ENCODE measurements at places on chromosomes 3 and 15.

GRCh38 chr3:44359146-44359751, 20.7 kb downstream of the TCAIM start:
- DNase-seq, result no peak

GRCh38 chr3:54691289-54691771, 236.5 kb downstream of the LRTM1 start:
- DNase-seq, result no peak

GRCh38 chr15:87362531-87362930, 894.0 kb downstream of the NTRK3 start:
- DNase-seq, result no peak

- no peak for DNase-seq
These were observed 124.2 kb downstream of the IMPG2 start for GRCh38 chr3:101195951-101196713.

GRCh38 chr3:149726716-149727407, 25.4 kb downstream of the COMMD2 start:
- DNase-seq, result no peak

GRCh38 chr15:65758242-65758641, 33.9 kb downstream of the DENND4A start:
- DNase-seq, result no peak

- no peak for DNase-seq
These were observed 96.9 kb downstream of the LINGO1 start for GRCh38 chr15:77535845-77536244.

- DNase-seq, result no peak
These were observed 29.4 kb upstream of the EIF4A2 start for GRCh38 chr3:186754006-186754405.

DNA sequence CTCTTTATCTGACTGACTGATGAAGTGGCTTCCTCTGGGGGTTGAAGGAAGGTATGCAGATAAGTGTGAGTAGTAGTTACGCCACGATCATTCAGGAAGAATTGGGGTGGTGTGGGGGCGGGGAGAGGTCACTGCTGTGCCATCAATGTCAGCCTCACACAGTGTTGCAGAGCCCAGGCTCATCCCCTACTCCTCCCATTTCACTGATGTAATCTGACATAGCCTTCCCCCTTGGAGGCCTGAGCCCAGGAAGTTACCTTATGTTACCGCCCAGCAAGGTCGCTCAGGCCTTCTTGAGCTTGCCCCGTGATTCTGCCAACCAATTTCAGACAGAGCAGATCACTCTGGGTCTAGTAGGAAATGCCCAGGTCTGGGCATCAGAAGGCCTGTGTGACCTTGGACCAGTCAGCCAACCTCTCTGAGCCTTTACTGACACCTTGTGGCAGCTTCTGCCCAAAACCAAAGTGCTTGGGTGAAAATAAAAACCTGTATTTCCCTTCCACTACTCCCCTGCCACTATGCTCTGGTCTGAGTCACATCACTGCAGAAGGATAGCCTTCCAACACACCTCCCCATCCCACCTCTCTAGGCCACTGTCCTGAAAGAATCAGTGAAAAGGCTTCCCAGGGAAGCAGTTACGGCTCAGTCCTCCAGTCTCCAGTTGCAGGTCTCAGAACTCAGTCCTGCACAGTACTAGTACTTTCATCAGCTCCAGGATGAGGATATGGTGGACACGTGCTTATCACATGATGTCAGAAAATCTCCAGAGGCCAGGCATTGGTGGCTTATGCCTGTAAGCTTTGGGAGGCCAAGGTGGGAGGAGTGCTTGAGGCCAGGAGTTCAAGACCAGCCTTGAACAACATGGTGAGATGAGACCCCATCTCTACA, 28.1 kb upstream of the INSYN1 start:
- DNase-seq, result no peak

DNA sequence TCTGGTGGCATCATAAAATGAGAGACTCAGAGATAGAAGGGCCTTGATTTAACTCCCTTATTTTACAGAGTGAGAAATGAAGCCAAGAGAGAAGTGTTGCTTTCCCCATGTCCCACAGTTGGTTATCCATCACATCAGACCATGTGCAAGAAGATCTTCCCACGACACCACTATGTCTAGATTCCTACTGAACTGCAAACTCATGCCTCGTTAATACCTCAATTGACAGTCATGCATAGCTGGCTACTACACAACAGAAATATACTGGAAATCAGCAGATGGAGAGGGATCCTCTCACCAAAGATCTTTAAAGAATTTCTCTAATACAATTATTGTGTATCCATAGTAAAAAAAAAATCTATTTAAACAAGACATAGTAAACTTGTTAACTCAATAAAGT, 33.3 kb downstream of the PEAK1 start:
- DNase-seq, result no peak

DNA sequence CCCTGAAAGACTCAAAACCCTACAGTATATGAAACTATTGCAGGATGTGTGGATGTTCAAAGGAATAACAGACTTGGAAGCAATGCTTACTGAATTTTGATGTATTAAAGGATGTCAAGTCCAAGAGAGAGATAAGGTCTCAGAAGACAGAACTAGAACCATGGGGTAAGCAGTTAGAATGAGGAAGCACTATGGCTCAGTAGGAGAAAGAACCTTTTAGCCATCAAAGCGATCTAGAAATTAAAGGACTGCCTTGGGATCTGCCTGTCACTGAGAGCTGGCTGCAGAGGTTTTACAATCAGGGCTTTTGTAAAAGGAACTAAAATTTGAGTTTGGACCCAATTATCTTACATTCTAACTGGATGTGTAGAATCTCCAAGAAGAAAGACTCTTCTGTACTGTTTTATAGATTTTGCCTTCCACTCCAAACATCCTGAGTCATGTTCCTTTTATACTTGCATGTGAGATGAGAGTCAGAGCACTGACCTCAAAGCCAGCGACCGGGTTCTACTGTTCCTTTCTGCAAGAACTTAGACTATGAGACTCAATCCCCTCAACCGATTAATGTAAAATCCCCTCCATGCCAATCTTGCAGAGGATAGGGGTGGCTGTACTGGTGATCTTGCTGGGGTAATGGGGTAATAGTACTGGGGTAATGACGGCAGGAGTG, 412.3 kb upstream of the TPRG1 start:
- no peak for DNase-seq

- no peak for DNase-seq
These were observed 9.3 kb upstream of the ATP13A4 start for GRCh38 chr3:193564012-193564411.

DNA sequence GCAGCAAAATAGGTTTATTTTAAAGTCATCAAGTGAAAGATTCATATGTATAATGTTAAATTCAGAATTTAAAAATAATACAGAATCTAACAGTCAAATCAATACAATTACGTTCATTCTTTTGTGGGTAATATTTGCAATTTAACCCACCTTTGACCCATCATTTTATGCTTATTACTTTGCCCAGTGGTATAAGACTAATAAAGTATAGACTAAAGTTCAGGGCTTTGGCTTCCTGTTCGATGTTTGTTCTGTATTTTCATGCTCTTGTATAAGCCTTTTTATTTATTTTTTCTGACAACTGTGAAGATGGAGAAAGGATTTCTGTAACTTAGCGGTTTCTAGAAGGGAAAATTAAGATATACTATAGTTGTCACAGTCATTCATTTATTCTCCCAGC, 44.3 kb upstream of the EIF3J start:
- DNase-seq, result no peak

DNA sequence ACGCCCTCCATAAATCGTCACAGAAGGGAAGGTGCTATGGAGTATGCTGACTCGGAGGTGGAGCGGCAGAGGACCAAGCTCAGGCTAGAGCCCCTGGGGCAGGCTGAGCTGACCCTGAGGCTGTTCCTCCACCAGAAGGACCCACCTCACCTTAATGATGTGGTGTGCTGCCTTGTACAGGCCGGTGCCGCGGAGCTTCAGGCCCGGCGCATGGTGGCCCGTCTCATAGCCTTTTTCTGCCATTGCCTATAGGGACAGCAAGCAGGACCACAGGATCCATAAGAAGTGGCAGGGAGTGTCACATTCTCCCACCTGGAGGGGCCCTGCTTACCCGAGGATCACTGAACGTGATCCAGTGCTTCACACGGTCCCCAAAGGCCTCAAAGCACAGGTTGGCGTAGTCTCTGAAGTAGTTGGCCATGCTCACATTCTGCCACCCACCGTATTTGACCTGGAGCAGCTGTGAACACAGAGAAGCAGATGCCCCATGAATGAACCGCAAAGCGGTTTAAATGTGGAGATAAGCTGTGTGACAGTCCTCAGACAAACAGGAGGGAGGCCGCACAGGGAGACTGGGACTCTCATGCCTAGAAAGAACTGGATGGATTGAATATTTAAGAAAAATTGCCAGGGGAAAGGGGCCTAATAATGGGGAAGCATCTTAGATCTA, 4.8 kb downstream of the LCTL start:
- no peak for DNase-seq

DNA sequence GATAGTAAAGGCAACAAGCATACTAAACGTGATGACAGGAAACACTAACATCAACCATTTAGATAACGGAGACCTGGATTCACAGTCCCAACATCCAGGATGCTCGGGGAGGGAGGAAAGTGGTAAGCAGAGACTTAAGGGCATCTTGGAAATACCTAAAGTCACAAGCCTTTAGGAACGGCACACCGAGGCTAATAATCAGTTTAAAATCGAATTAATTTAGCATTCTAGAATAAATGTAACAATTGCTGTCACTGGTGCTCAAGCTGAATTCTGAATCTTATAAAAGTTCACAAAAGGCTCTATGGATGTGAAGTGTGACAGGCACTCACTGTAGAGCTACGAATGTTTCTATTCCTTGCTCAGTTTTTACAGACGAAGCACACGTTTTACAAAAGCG, 1.3 kb downstream of the CD47 start:
- no peak for DNase-seq

GRCh38 chr15:40764629-40765103, 798 bp downstream of the GCHFR start:
- DNase-seq, result no peak

GRCh38 chr3:9430733-9431132, 33.3 kb downstream of the SETD5 start:
- DNase-seq, result no peak

- DNase-seq, result no peak
These were observed 89.0 kb downstream of the TMEM212 start for GRCh38 chr3:171932153-171932611.

DNA sequence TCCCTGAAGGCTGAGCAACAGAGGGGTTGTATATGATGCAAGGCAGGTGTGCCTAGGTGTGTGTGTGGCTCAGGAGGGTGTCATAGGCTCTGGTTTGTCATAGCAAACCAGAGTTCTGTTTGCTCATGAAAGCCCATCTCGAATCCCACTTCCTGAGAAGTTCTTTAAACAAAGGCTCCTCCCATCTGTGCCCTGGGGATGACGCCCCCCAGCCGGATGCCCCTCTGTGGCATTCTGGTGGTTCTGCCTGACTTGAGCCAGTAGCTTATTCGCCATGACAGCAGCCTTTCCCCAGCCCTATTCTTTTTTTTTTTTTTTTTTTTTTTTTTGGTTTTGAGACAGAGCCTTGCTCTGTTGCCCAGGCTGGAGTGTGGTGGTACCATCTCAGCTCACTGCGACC, 45.4 kb downstream of the PDIA5 start:
- DNase-seq, result no peak

- no peak for DNase-seq
These were observed 83.5 kb downstream of the PCSK6 start for GRCh38 chr15:101406036-101406435.

DNA sequence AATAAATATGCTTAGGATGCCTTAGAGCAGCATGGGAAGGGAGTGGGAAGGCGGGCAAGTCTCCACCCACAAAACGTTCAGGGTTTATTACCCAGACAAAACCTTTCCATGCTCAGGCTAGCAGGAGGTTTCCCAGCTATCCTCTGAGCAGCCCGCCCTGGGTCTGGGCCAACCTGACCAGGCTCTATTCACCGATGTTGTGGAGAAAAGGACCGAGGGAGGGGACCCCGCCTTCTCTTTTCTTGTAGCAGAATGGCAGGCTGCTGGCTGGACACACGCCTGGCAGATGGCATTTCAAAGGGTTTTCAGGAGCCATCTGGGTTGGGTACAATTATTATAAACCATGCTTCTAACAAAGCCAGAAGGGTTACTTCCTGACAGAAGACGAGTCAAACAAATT, 540.9 kb downstream of the MAGI1 start:
- no peak for DNase-seq

GRCh38 chr3:136141291-136141785, 54.8 kb downstream of the MSL2 start:
- no peak for DNase-seq

GRCh38 chr15:85604194-85604593, 190.5 kb downstream of the KLHL25 start:
- no peak for DNase-seq
